ENCODE measurements at places on chromosomes 6 and 20. TPM values are rescaled to one million over a fixed set of nuclear protein-coding genes. Genes with fewer than 3 reads are reported as not detected.

GRCh38 chr6:80789912-80790570 is 683.6 kb downstream of the BCKDHB start:
- no peaks in the 10 kb centered on the region for H3K4me1 ChIP-seq
- H3K27ac ChIP-seq: no peak overlapping the region
- H3K27me3 ChIP-seq: no peaks in the 10 kb centered on the region
- no peak for DNase-seq
- H3K4me3 ChIP-seq: no peak overlapping the region
- no peaks in the 10 kb centered on the region for H3K36me3 ChIP-seq

- H3K4me1 ChIP-seq: no peaks in the 10 kb centered on the region
- H3K36me3 ChIP-seq: no peaks in the 10 kb centered on the region
- DNase-seq: no peak
- no peak overlapping the region for H3K4me3 ChIP-seq
- H3K27ac ChIP-seq: no peak overlapping the region
These were observed 54.1 kb downstream of the SMOC2 start for GRCh38 chr6:168495133-168495532.

Gene VARS1
- total RNA-seq: 52.3 TPM

Gene FERMT1
- not detected for total RNA-seq

- H3K4me3 ChIP-seq: no peak overlapping the region
- no peak overlapping the region for H3K27ac ChIP-seq
- no peaks in the 10 kb centered on the region for H3K27me3 ChIP-seq
These were observed 254.3 kb downstream of the BTBD3 start for GRCh38 chr20:12171923-12172524.
